Foreskin keratinocyte (primary cell): ENCODE measurements at places on chromosomes 16 and 17.

GRCh38 chr16:58472827-58473226 is 27.1 kb upstream of the NDRG4 start:
- DNase-seq, result no peak

- DNase-seq, result peak; percentile 67
These were observed 1.2 kb downstream of the GALK1 start for GRCh38 chr17:75763613-75764416.

DNA sequence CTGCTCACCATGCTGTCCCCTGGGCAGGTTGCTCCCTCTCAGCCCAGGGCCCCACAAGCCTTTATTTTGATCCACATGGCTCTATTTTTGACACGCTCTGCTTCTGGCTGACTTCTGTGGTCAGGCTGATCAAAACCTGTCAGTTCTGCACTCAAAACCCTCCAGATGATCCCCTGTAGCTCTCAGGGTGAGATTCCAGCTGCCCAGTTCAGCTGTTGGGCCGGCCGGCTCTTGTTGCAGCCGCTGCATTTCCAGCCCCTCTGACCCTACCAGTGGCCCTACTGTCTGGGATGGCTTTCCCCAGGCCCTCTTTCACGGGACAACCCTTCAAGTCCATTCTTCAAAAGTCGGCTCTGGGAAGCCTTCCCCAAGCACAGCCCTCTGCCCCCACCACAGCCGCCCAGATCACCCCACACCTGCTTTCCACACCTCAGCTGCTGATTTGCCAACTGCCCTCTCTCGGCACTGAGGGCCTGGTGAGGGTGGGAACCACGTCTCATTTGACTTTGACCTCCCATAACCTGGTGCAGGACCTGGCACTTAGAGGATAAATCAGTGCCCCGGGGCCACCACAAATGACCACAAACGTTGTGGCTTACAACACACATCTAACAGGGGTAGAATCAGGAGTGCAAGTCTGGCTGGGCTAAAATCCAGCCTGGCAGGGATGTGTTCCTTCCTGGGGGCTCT is 16.3 kb upstream of the CACNG4 start:
- no peak for DNase-seq

GRCh38 chr16:65790768-65791167 is 575.7 kb upstream of the CDH5 start:
- DNase-seq, result no peak

- DNase-seq, result no peak
These were observed 7.0 kb downstream of the HEATR3 start for GRCh38 chr16:50072730-50073129.

- DNase-seq, result no peak
These were observed 243 bp downstream of the RND2 start for GRCh38 chr17:43025290-43025657.

- DNase-seq, result no peak
These were observed 133.5 kb downstream of the RGS9 start for GRCh38 chr17:65270499-65271253.

DNA sequence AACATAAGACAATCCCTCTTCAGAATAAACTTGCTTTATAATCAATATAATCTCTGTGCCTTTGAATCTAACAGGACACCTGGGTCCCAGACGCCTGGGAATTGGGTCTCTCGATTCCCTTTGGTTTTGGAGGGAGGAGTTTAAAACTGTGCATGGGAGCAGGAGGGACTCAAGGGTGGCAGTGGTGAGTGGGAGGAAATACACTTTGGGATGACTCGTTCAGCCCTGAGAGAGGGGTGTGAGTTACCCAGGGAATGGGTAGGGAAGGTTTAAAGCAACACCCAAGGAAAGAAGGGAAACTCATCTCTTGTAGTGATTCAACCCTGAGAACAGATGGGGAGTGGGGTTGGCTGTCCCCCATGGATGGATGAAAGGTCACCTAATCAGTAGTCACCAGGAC is 1.6 kb downstream of the RANGRF start:
- DNase-seq, result no peak

GRCh38 chr17:17542906-17543635 is 46.9 kb upstream of the RASD1 start:
- no peak for DNase-seq

DNA sequence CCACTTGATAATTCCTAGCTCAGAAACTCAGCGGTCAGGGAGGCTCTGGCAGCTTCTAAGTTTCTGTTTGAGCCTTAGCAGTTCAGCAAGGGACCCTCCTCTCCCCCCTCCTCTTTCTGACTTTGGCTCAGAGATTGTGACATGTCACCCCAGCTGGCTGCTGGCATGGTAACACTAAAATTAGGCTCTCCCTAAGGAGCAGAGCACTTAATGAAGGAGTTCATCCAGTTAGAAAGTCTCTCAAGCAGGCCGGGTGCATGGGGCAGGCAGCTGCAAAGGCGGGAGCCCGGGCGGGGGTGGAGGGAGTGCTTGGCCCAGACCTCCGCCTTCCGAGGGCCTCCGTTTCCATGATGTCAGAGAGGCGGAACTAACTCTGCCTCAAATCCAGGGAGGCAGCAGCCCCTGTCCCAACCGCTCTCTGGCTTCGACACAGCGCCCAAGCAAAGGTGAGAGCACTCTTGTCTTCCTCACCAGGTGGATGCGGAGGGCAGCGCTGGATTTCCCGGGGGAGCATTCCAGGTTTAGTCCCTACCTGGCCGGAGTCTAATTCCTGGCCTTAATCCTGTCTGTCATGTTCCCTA is 128.0 kb upstream of the PLCG2 start:
- no peak for DNase-seq
